Activated CD4-positive, alpha-beta memory T cell treated with anti-CD3 and anti-CD28 coated beads, Interleukin-2, amount 10 ng/mL, durations not matched to agents 7 days and 5 days (primary cell): ENCODE measurements at places on chromosomes 7 and 10.
A peak's percentile ranks its signal among the peaks of the same experiment; 100 is the strongest.

DNA sequence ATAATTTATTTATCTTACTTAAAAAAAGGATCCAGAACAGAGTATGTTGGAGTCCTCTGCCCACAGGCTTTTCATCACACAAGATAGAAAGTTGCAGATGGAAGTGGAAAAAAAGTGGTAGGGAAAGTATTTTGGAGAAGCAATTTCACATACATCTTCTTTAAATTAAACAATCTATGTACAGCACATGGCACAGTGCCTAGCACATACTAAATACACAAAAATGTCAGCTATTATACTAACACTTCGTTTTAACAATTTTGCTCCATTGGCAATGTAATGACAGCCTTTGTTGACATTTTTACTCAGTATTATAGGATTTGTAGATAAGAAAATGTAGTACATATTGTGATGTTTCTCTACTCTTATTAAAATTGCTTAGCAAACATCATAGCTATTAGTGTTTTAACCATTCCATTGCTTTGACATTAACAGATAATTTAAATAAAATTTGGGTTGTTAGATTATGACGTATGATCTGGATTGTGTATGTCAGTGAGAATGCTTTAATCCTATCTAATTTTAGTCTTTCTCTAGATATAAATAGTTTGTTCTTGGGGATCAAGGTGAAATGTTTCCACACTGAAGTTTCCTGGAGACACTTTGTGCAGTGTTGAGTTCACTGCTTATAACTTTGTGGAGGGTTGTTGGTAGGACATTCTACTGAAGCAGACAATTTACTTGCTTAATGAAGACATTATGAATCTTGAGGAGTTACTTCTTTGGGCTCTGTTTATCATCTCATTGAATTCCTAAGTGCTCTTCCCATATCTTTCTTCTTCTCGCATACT lies 202.8 kb upstream of the DKK1 start:
- DNase-seq = no peak

DNA sequence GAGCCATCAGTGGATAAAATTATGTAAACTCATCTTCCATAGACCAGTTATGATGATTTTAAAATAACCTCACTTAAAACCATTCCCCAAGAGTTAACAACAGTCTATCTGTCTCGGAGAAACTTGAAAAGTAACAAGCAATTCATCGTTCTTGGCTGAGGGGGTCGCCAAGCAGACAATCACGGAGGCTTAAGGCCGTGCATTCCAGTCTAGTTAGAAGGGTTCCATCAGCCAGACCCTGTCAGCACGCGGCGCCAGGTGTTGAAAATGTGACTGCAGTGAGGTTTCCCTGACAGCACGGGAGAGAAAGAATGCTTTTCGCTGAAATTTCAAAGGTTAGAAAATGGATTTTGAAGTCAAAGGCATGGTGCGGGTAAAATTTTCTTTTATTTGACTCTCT lies 1025.0 kb upstream of the CELF2 start:
- no peak for DNase-seq

DNA sequence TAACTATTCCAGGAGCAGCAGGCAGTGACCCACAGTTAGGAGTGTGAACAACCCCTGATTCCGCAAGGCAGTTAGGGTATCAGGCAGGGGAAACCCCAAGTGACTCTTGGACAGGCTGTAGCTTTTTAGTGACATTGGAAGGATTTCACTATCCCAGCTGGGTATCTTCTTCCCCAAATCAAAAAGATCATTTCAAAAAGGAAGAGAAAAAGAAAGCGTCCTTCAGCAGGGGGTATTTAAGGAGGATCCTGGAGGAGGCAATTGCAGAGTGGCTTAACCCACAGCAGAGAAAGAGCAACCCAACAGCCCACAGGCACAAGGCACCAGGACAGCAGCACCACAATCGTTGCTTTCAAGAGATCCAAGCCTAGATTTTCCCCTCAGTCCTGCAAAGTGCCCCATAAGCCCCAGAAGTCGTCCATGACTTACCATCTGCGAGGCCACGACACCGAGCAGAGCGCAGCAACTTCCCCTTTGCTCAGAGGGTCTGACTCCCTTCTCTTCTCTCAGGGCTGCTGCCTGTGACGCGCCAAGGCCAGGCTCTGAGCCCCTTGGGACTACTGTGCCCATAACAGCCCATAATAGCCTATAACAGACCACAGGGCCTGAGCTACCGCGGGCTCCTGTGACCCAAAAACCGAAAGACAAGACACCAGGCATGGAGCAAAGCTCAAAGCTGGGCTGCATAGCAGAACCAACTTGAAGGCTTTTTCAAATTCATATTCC lies 19.8 kb downstream of the PIK3AP1 start:
- DNase-seq = no peak

- DNase-seq = no peak
These were observed 121.4 kb downstream of the CDK14 start for GRCh38 chr7:90717296-90718060.

- DNase-seq = no peak
These were observed 8.6 kb upstream of the PDE1C start for GRCh38 chr7:32078824-32079223.

DNA sequence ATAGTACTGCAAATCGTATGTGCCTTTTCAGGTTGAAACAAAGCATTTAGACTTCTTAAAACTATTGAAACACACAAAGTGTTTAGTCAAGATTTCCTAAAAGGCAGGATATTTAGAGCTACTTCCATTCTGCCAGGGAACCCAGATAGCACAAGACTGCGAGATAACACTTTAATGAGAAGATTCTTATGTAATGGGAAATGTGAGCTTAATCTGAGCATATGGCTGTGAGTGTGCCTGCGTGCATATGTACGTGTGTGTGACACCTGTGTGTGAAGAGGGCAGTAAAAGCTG lies 14.3 kb upstream of the JCAD start:
- DNase-seq = no peak

DNA sequence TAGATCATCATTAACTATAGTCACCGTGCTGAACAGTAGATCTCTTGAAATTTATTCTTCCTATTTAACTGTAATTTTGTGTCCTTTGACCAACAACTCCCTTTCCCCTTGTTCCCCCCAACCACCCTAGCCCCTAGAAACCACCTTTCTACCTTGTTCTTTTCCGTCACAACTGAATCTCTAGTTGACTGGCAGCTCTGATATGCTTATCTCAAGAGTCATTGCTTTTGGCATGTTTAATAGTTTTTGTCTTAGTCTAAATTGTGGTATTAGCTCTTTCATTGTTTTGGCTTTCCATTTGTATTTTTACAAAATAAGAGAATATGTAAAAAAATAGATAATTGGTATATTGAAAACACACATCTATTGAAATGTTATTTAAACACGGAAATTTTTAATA lies 1.8 kb downstream of the GNAT3 start:
- DNase-seq = no peak

DNA sequence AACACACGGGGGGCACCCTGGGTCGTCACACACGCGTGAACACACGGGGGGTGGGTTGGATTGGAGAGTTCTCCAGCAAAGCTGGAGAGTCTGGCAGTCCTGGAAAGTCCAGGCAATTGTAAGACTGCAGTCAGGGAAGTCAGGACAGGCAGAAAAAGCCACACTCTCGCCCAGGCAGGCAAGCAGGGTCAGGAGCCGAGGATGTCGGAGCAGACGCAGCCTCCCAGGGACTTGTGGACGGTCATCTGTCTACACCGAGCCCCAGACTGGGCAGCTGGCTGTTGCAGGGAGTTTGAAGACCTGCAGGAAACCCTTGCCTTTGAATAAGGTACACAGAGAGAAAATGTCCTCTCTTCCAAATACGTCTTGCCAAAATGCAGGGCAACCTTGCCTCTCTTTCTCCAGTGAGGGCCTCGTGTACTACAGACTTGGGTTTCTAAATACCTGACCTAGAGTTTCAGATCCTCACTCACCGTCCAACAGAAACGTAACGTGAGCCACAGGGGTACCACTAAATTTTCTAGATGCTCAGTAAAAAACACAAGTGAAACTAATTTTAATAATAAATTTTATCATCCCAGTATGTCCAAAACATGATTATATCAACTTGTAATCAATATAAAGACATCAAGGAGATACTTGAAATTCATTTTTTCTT lies 176.7 kb downstream of the ADARB2 start:
- DNase-seq = no peak

- no peak for DNase-seq
These were observed 47.2 kb upstream of the WDR11 start for GRCh38 chr10:120803972-120804371.

- DNase-seq = no peak
These were observed 1.4 kb downstream of the ANKMY2 start for GRCh38 chr7:16644157-16644556.

GRCh38 chr10:75145590-75145989 lies 34.1 kb downstream of the SAMD8 start:
- DNase-seq = no peak

GRCh38 chr10:124699471-124700292 lies 44.5 kb downstream of the FAM53B start:
- no peak for DNase-seq

DNA sequence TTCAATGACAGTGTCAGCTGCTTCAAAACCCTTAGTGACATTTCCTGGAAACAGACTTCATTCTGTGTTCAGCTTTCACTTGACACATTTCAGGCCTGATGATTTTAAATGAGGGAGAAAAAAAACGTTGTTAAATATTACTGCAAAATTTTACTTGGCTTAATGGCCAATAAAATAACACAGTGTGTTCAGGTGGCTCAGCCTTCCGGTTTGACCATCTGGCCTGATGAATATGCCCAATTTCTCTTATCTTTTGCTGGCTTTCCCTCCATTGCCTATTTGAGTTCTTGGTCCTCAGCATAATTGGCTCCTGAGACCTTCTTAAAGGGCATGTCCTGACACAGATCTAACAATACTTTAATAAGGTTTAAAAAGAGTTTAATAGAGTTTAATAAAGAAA lies 462.4 kb downstream of the ADRA2A start:
- no peak for DNase-seq

DNA sequence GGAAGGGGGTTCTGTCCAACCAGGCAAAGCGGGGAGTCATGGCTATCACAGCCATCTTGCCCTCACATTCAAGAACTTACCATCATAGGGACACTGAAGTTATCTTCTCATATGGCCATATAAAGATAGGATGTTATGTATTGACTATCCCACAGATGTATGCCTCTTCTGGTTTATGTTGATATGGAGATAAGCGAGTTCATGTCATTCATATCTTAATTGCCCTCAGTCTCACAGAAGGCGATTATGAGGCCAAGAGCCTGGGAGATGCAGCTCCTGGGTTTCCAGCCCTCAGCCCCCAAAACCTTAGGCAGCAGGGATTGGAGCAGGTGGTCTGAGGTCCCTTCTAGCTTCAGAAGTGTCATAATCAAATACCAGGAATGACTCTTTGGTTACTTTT lies 8.5 kb upstream of the ANKRD61 start:
- DNase-seq = no peak

- DNase-seq = no peak
These were observed 9.6 kb upstream of the ZNF487 start for GRCh38 chr10:43427166-43427825.

DNA sequence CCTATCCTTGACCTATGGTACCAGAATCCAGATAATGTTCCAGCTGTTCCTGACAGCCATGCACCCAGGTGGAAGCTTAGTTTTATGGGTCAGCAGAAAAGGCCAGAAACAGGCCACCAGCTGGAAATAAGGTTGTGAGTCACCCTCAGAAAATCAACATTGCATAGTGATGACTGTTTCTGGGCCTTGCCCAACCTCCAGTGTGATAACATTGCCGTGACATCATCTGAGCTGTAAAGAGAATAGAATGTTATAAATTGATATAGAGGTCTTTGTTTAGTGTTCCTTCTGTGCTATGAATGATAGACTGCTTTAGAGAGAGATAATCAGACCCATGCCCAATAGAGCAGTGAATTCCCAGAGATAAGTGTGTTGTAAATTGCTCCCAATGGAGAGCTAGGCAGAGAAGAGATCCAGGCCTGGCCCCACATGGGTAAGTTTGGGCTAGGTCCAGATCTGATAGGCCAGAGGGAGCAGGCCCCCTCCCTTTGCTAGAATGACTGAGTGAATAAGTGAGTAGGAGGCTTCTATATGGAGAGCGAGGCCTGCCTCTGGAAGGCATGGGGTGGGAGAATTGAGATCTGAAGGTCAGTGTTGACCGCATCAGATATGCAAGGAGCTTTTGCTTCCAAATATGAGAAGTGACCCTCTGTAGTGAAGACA lies 14.2 kb upstream of the HPS1 start:
- no peak for DNase-seq

DNA sequence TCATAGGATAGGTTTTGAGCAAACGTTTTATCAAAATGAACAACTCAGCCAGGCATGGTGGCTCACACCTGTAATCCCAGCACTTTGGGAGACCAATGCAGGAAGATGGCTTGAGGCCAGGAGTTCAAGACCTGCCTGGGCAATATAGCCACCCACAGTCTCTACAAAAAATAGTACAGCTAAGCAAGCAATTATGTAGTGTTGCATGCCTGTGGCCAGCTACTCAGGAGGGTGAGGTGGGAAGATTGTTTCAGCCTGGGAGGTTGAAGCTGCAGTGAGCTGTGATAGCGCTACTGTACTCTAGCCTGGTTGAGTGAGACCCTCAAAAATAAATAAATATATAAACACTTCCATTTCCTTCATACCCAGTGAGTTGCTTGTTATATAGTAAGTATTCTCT lies 67.1 kb downstream of the LSMEM1 start:
- DNase-seq = no peak

DNA sequence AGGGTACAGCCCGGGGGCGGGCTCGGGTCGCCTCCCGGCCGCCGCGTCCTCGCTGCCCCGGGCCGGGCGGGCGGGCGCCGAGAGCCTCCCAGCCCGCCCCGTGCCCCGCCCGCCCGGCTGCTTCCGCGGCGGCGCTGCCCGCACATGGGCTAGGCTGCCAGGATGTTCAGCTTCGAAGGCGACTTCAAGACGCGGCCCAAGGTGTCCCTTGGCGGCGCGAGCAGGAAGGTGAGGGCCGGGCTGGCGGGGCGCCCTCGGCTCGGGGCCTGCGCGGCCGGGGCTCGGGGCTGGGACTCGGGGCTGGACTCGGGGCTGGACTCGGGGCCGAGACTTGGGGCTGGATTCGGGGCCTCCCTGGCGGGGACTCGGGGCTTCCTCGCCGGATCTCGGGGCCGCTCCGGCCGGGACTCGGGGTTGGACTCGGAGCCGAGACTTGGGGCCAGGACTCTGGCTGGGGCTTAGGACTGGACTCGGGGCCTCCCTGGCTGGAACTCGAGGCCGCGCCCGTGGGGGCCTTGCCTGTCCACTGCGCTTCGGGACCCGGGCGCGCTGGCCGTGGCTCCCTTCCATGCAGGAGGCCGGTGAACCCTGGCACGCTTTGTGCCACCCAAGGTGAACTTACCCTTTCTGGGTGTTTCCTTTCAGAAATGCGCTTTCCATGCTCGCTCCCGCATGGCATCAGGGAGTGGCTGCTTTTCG lies 534 bp downstream of the UBE3C start:
- DNase-seq = peak; percentile 73

GRCh38 chr10:102602272-102603045 lies 41.8 kb upstream of the TRIM8 start:
- no peak for DNase-seq

DNA sequence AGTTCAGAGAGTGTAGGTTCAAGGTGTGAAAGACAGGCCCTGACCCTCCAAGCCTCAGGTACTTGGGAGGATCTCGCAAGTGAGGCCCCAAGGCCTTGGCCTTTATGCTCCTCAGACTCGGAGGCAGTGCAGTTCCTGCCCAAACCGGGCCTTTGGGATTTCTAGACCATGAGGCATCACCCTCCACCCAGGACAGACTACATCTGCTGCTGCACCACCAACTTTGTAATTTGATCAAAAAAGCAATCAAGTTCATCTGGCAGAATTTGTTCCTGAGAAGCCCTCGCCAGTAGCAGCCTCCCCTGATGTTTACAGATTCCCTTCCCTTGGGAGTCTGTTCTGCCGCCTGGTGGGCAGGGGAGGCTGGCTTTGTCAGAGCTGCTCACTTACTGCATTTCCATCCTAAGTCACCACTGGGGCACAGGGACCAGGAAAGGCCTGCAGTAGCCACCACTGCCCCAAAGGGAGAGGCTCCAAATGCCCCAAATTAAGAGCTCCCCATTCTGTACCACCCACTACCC lies 2.1 kb downstream of the CAMK2G start:
- no peak for DNase-seq
